Stimulated activated CD8-positive, alpha-beta memory T cell treated with anti-CD3 and anti-CD28 coated beads, Interleukin-15, amount 100 ng/mL, for 48 hours (primary cell): ENCODE measurements at places on chromosomes 4 and X.

- no peak for DNase-seq
Measured at GRCh38 chr4:146033149-146033548, 94.5 kb upstream of the ZNF827 start.

DNA sequence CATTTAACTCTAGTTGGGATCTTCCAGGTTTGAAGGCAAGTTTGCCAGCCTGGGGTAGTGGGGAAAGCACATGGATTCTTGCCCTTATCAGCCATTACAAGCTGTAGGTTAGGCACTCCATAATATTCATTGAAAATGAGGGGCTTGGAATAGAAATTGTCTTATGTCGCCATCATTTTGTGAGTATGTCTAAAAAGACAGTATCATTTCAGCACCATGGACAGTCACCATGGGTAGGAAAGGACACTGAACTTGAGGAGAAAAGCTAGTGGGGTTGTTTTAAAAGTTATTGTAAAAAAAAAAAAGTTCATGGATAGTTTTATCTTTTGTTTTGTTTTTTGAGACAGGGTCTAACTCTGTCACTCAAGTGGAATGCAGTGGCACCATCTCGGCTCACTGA is 356.1 kb downstream of the HNRNPD start:
- DNase-seq: no peak

GRCh38 chr4:156109943-156110900 is 156.6 kb upstream of the CTSO start:
- no peak for DNase-seq

GRCh38 chr4:6941796-6942195 is 32.2 kb downstream of the TBC1D14 start:
- no peak for DNase-seq

DNA sequence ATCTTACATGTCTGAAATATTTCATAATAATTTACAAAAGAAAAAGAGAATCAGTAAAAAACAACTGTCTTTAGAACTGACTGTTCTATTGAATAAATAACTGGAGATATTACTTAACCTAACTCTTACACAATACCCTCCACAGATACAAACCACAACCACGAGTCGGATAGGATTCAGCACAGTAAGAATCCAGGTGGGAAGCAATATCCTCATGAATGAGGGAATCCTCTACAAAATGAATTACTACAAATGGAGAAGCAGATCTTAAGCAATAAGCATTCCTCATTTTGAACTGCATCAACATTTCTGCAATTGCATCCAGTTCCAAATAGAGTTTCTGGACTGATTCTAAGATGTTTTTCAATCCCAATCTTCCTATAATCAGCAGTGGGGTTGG is 227.1 kb downstream of the SH2D1A start:
- DNase-seq: no peak

- no peak for DNase-seq
Measured at GRCh38 chr4:5526080-5526846, 182.1 kb downstream of the EVC2 start.

DNA sequence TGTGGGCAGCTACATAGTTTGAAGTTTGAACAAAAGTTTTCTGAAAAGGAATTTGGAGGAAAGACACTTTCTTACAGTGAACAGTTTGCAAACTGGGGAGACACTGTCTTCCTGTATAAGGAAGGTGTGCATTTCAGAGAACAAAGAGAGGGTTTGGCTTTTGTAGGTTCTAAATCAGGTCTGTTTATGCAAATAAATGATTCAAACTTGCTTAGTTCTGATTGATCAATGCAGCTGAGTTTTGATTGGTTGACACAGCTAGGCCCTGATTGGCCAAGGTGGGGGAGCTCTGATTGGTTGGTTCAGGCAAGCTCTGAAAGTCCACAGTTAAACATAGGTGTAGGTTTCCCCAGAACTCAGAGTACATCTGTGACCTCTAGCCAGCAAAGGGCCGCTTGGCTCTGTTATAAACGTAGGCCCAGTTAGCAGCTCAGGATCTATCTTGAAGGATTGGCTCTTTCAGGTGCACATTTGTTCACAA is 63.0 kb upstream of the ENPP6 start:
- DNase-seq: no peak

DNA sequence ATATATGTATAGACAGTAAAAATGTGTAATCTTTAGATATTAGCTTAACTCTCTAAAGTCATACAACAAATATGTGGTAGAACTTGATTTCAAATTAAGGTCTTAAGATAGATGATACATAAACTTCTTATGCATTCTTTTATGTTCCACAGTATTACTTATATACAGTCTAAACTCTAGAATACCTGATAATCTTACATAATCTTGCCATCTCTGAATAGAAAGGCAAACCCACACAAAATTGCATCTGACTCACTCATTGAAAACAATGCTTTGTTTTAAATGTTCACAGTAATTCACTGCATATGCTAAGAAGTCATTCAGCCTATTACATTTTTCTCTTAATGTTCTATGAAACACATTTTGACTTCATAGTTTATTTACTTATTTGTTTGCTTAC is 10.1 kb downstream of the SULT1B1 start:
- no peak for DNase-seq

- DNase-seq: no peak
Measured at GRCh38 chrX:23052324-23052723, 52.6 kb downstream of the DDX53 start.

DNA sequence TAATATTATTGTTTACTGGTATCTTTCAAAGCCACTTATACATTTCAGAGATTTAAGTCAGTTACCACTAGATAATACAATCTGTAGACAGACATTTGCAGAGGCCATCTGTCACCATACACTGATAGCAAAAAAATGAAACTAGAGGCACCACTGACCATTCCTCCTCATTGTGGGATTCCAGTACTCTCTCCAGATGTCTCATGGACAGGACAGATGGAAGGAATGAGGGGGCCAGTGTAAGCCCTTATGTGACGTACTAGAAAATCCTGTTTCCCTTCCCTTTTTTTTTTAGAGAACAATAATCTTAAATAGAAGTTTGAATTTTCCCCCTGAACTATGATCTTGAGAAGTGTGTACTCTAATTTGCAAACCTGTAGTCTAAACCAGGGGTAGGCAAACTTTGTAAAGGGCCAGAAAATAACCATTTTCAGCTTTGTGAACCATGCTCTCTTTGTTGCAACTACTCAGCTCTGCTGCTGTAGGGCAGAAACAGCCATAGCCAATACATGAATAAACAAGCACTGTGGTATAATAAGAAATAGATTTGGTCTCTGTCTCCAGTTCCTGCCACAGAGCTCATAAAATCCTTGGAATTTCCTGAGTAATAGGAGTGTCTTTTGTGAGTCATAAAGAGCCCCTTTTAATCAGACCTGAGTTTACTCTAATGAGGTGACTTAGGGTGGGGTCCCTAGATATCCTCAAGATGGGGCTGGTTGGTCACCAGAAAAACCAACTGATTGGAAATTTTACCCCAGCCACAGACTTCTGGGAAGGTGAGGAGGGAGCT is 90.4 kb downstream of the MOSPD2 start:
- no peak for DNase-seq

DNA sequence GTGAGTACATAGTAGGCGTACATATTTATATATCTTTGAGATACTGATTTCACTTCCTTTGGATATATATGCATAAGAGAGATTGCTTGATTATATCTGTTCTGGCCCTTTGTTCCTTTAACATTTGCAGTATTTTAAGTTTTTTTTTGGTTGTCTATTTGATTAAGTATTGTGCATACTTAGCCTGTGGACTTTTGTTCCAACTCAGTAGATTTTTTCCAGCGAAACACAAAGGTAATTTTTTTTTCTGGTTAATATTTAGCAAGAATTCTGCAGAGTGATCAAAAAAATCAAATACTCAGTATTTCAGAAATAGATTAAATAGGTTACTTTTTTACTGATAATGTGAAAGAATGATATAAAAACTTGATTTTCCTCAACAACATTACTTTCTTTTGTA is at the start of gene AFM:
Gene AFM, plus strand, starts transcription at position 388 of the 400 bp plus-strand sequence. CDS start 31 bp downstream, outside the sequence.
- no peak for DNase-seq

GRCh38 chr4:102246416-102246815 is 98.9 kb downstream of the SLC39A8 start:
- DNase-seq: no peak

DNA sequence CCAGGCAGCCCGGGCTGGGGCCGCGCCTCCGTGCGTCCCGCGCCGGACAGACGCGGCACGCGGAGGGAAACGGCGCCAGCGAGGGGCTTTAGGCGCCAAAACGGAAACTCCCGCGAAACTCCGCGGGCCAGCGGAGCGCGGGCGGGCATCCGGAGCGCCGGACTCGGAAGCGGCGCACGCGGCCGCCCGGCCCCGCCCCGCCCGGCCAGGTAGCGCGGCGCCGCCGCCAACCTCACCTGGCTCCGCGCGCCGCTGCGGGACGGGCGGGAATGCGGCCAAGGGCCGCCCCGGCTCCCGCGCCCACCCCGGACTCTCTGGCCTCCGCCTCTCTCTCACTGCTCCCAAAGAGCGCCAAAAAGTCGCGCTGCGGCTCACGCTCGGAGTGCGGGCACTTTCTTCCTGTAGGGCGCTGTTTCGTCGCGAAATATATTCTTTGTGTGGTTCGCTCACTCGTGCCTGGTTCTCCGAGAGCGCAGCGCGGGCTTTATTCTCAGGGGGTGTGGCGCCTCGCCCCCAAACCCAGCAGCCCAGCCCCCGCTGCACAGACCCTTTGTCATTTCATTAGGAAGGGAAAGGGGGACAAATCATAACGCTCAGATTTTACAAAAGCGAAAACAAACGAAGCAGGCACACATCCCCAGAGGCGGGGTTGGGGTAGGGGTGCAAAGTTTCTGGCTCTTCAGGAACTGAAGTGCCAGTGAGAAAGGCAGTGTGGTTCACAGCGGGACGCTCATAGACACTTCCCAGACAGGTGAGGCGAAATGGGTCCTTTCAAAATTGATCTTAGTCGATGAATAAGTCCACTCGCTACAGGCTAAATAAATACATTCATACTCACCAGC is 961 bp upstream of the MBNL3 start:
- peak; percentile 11 for DNase-seq

GRCh38 chr4:14262221-14262620 is 634.7 kb upstream of the BOD1L1 start:
- no peak for DNase-seq

GRCh38 chrX:106959901-106960300 is 39.7 kb downstream of the CLDN2 start:
- no peak for DNase-seq

GRCh38 chr4:149465955-149466354 is 349.7 kb downstream of the IQCM start:
- no peak for DNase-seq
